ENCODE measurements at places on chromosomes 2 and 18.

DNA sequence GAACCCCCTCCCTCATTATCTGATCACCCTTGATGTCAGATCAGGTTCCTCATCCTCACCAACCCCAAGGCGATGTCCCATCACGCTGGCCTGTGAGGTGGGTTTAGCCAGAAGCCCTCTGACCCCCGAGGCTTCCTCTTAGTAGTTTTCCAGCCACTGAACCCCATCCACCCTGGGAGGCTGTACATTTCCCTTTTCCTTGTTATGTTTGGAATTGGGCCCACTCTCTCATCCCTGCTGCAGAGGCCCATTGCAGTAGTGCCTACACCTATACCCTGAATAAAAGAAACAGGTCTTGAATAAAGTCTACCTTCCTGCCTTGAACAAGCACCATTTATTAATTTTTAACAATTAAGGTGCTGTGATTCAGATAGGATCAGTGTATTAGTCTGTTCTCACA lies 80.1 kb downstream of the NCAPH start:
- no peak for DNase-seq

- DNase-seq: no peak
Measured at GRCh38 chr2:105834931-105835330, 90.2 kb downstream of the NCK2 start.

GRCh38 chr18:4587204-4587603 lies 132.1 kb upstream of the DLGAP1 start:
- no peak for DNase-seq

GRCh38 chr2:65407240-65407639 lies 25.2 kb downstream of the SPRED2 start:
- no peak for DNase-seq

DNA sequence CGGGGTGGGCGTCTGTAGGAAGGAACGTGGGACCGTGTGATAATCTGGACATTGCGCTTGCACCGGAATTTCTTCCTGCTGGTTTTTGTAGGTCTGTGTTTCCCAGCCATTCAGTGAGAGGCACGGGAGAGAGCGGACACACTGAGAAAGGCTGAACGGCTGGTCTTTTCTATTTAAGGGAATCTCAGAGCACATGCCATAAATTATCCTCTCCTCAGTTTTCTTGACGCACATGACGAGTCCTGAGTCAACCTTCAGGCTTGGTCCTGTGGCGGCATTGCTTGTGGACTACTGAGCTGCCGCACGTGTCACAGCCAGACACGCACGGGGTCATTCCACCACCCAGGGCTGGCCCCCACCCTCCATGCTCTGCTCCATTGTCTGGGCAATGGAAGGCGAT lies 519.3 kb upstream of the ID2 start:
- no peak for DNase-seq

DNA sequence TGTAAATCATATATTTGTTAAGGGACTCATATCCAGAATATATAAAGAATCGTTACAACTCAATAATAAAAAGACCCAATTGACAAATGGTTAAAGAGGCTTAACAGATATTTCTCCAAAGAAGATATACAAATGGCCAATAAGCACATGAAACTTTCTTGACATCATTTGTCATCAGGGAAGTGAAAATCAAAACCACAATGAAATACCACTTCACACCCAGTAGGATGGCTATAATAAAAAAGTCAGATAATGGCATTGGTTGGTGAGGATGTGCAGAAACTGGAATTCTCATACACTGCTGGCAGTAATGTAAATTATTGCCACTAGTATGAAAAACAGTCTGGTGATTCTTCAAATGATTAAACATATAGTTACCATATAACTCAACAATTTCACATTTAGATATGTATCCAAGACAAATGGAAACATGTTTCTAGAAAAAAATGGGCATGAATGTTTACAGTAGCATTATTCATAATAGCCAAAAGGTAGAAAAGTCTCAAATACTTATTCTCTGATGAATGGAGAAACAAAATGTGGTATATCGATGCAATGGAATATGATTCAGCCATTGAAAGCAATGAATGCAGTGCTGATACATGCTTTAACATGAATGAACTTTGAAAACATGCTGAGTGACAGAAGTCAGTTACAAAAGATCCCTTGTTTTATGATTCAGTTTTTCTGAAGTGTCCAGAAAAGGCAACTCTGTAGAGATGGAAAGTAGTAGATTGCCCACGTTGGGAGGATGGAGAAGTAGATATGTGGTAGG lies 304.6 kb upstream of the ZEB2 start:
- no peak for DNase-seq

- no peak for DNase-seq
Measured at GRCh38 chr18:43876286-43876685, 599.0 kb upstream of the SYT4 start.

DNA sequence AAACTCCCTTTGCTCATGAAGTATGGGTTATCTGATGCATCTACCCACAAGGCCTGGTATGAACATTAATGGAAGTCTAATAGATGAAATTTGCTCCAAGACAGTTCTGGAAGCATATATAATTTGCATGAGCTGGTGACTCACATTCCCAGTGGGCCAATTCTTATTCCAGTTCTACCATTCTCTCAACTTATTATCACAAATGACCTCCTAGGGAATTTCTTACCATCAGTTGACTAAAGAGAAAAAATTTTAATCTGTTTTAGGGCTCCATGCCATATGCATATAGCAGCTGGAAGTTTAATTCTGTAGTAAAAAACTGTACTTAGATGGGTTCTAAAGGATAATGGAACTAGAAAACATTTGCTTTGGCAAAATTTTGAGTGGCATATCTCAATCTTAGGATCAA lies 165.2 kb upstream of the COL3A1 start:
- no peak for DNase-seq

Measured in stimulated activated CD8-positive, alpha-beta memory T cell treated with anti-CD3 and anti-CD28 coated beads, Interleukin-7, amount 100 ng/mL, for 24 hours (primary cell).